ENCODE measurements at places on chromosomes 2 and 18.

GRCh38 chr18:7953095-7953958, 386.2 kb downstream of the PTPRM start:
- no peak for DNase-seq

GRCh38 chr2:165872101-165872791, 78.2 kb upstream of the GALNT3 start:
- no peak for DNase-seq

GRCh38 chr2:21281791-21282514, 158.2 kb downstream of the TDRD15 start:
- no peak for DNase-seq

GRCh38 chr2:166643980-166644379, 149.9 kb upstream of the SCN7A start:
- no peak for DNase-seq

- no peak for DNase-seq
Observed at GRCh38 chr2:84224121-84224520, 235.0 kb downstream of the SUCLG1 start.

GRCh38 chr2:54073796-54074195, 41.6 kb upstream of the ACYP2 start:
- no peak for DNase-seq

DNA sequence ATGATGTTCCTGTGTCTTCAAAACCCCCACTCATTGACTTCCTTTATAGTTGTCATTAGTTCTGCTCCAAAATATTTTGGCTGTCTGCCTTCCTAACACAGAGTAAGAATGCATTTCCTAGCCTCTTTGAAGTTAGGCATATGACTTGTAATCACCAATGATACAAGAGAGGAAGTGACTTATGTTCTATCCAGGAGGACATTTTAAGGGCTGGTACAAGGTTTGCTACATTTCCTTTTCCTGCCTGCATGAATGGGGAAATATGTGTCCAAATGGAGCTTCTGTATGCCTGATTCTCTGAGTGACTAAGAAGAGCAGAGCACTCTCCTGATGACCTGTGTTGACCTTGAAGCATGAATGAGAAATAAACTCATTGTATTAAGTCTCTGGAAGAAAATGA, 115.1 kb downstream of the PLCL1 start:
- DNase-seq = no peak

- DNase-seq = peak; percentile 84
Observed at GRCh38 chr18:79507546-79508480, 112.1 kb downstream of the NFATC1 start.

GRCh38 chr2:150578481-150578880, 91.0 kb upstream of the RND3 start:
- DNase-seq = no peak
